Putamen (tissue), 1 donor: ENCODE measurements at places on chromosomes 7 and 10.
A peak's percentile ranks its signal among the peaks of the same experiment; 100 is the strongest.

- DNase-seq = no peak
These were observed 33.9 kb downstream of the BCAP29 start for GRCh38 chr7:107613948-107614347.

DNA sequence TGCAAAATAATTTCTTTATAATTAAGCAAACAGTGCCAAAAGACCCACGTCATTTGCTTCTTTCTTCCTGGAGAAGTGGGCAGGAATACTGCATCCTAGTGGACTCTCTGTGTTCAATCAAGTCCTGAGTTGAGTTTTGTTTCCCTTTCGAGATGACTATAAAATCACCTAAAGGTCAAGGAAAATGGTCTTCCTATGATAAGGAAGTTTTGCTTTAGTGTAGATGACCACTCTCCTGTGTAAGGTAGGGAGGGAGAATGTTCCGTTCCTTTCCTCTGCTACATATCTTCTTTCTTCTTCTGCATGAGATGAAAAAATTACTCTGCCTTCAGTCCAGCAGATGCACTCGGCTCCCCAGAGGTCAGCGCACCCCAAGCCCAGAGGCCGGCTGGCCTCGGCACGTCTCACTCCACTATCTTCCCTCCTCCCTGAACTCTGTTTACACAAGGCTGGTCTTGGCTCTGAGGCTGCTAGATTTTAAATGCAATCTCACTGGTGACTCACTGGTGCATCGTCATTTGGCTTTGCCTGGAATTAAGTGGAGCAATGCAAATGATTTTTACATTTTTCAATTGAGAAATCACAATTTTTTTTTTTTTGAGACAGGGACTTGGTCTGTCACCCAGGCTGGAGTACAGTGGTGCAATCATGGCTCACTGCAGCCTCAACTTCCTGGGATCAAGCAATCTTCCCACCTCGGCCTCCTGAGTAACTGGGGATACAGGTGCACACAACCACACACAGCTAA is 18.6 kb upstream of the VDAC2 start:
- DNase-seq = no peak

DNA sequence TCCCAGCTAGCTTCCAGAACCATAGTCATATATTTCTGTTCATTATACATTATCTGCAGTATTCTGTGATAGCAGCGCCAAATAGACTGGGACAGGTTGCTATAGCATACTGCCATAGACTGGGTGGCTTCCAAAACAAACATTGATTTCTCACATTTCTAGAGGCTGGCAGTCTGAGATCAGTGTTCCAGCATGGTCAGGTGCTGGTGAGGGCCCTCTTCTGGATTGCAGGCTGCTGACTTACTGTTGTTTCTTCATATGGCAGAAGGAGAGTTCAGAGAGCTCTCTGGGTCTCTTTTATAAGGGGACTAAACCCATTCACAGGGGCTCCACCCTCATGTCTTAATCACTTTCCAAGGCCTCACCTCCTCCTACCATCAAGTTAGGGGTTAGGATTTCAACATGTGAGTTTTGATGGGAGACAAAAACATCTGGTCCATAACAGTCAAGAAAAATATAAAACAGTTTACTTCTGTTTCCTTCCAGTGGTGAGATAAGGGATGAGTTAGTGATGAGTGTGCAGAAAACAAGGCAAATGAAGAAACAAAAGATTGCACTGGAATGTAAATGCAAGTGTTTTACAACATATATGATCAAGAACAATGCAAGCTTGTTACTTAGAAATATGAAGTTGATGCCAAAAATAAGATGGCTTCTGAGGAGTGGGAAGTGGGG is 399.0 kb upstream of the C7orf33 start:
- no peak for DNase-seq

DNA sequence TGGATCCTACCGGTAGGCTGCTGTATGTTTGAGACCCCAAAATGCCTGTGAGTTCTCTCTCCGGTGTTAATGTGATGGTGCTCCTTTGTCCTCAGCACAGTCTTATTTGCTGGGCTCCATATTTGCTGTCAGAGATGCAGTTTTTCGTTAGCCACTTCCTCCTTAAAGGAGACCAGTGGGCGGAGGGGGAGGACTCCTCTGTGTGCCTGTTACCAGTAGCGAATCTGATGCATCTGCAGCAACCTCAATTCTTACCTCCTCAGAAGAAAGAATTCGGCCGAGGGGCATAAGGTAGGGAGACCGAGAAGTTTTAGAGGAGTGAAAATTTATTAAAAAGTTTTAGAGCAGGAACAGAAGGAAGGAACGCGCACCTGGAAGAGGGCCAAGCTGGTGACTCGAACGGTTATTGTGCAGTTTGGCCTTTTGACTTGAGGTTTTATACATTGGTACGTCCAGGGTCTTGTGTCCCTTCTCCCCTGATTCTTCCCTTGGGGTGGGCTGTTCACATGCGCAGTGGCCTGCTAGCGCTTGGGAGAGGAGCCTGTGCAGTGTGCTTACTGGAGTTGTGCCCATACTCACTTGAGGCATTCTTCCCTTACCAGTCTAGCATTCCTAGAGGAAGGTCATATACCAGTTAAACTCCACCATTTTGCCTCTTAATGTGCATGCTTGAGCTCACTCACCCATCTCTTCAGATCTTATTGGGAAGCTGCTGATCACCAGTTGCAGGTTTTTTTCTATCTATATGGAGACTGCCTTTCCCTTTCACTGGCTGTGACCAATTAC is 49.5 kb downstream of the GNAI1 start:
- no peak for DNase-seq

- no peak for DNase-seq
These were observed 94.4 kb upstream of the SEMA3C start for GRCh38 chr7:81013083-81013817.

GRCh38 chr10:4018054-4018511 is 233.1 kb upstream of the KLF6 start:
- DNase-seq = no peak

DNA sequence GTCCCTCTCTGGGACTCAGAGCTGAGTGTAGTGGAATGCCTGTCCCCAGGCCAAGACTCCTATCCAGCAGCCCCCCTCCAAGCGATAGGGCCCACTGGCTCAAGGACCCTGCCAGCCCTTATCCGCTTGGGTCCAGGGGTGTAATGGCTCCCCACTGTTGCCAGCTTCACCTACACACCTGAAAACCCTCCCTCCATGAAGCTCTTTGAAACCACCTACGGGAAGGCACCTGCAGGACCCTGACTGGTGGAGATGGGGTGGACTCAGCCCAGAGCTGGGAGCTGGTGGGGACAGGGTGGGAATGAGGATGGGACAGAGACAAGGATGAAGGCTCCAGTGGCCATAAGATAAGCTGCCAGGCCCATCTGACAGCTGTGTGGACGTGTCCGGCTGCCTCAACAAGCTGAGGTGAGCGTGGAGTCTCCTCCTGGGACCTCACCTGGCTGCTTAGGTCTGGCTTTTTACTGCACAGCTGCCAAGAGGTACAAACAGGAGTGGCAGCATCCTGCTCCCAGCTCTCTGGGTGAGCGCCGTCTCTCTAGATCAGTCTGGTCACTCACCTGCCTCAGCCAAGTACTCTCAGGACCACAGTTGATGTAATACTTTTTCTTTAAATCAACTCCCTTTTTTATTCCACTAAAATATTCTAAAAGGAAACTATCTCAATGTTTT is 41.9 kb downstream of the DRGX start:
- no peak for DNase-seq

DNA sequence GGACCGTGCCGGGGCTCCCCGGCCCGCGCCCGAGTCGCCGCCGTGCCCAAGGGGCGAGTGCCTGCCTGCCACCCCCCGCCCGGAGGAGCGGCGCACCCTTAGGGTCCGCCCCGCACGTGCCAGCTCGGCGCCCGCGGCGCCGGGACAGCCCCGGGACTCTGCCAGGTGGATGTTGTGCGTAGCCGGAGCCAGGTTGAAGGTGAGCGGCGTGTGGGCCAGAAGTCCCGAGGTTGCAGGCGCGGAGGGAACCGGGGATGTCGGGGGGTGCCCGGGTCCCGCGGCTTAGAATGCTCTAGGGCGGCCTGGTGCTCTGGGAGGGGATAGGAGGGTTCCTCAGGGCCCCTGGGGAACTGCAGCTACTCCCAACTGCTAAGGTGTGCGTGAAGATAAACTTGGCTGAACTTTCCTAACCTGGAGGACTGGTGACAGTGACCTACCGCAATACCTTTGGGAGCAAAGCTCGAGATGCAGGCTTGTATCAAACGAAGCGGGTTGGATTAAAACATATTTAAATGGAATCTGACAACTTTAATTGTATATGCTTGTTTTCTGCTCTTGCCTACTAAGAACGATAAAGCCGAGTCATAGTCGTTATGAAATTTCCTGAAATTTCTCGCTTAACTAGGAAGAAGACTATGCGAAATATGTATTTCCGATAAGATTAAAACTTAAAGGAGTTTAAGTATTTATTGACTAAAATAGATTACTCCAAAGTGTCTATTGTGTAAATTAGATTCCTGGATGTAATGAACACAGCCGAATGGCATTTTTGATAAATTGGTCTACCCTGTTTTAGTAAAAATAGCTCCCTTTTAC is at the start of gene CUX1:
TSS of gene CUX1 (plus strand) at position 156 of the 816 bp plus-strand sequence. CDS start at position 170, 14 bp downstream.
- no peak for DNase-seq

DNA sequence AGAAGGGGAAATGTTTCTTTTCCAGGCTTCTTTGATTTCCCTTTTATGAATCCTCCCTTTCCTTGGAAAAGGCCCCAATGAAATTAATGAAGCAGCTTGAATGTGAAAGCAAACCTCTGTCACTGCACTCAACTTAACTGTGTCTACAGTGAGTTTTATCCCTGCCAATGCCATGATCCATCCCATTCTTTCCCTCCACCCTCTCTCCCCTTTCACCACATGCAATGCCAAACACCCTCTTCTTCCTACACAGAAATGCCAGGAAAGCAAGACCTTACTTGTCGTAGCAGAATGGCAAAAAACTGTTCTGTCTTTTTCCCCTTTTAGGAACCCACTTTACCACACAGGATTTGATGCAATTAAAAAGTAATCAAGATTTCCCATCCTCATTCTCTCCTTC is 47.3 kb upstream of the TRIL start:
- no peak for DNase-seq

GRCh38 chr10:99834410-99834809 is 52.0 kb downstream of the ABCC2 start:
- no peak for DNase-seq

- no peak for DNase-seq
These were observed 4.1 kb downstream of the FBXO24 start for GRCh38 chr7:100590077-100590737.

GRCh38 chr10:15419279-15419874 is 48.3 kb upstream of the FAM171A1 start:
- DNase-seq = peak; percentile 23

DNA sequence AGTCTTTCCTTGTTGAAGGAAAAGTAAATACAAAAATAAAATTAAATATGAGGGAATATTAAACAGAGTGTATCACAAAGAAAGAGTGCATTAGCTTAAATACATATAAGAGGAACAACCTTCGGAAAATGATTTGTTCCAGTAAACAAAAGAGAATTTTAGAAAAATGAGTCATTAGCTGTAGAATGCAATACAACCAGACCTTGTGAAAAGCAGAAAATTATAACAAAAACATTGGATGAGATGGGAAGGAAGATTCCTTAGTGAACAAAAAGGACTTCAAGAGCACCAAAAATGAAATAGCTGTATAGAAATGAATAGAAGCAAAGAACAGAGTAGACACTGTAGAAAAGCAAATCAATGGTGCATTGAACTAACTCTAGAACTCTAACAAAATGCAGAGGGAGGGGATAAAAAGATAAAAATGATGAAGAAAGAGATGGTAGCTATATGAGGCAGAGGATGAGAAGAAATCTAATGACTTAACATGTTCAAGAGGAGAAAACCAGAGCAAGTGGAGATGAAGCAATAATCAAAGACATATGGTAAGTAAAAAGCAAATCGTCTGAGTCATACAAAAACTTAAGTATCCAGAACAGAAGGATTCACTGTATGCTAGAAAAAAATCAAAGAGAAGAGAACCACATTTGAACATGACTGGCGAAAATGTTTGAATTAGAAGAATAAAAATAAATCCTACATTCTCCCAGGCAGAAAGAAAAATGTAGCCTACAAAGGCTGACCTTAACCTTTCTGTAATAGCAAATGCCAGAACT is 190.5 kb downstream of the TMEM26 start:
- DNase-seq = no peak

GRCh38 chr10:56269181-56269580 is 91.9 kb downstream of the ZWINT start:
- DNase-seq = no peak

- peak; percentile 18 for DNase-seq
These were observed 244.7 kb downstream of the PTEN start for GRCh38 chr10:88108115-88108610.

GRCh38 chr10:58384544-58384998 is 639 bp upstream of the TFAM start:
- DNase-seq = no peak

GRCh38 chr10:1241973-1242935 is 186.1 kb downstream of the WDR37 start:
- DNase-seq = no peak

DNA sequence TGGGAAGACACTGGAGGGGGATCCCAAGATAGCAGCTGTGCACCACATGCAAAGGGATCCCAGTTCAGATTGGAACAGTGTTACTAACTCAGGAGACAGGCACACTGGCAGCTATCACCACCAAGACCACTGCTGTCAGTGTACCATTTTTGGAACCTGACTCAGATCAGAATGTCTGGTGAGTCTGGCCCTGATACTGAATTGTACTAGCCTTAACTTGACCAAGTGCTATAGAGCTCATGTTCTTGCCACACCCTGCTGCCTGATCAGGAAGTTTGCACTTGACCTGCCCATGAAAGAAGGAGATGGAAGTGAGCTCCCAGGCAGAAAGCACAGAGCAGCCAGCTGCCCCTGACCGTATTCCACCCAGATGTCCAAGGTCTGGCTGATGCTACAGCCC is 4.8 kb upstream of the PRRT4 start:
- DNase-seq = no peak

DNA sequence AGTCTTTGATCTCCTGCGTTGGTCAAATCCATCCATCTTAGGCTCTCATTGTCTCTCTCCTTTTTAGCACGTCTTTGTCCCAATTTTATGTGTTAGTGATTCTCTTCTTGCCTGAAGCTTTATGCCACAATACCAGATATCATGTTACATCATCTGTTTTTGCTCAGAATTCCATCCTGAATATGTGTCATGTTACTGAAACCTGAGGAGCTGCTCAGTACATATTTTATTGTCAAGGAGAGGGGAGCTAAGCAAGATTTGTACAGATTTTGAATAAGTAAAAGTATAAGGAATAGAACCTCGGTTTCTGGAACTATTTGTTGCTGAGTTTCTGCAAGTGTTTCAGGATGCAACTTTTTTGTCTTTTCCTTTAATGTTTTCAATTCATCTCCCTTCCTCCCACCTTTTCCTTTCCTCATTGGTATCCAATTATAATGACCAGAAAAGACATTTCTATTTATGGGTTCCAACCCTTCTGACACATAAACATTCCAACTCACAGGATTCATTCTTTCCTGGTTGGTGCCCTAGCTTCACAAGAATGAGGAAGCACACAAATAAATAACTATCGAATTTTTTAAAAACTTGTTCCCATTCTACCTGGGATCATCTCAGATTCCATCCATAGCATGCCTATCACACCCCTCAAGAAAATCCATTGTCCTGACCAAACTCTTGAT is 291.8 kb downstream of the CRPPA start:
- DNase-seq = no peak

DNA sequence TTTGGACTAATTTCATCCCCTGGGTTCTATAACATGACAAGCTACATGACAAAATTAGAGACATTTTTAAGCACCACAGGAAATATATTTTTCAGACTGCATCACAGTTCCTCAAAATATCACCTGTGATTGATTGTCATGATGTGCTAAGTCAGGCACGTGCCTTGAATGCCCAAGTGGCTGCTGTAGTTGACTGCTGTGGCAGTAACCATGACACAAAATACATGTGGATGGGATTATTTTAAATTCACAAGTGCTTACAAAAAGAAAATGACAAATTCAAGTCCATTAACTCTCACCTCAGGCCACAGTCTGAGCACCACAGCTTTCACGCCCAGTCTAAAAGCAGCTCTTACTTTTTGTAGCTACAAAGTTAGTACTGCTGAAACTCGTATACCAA is 45.5 kb downstream of the TNPO3 start:
- no peak for DNase-seq
